Activated CD4-positive, alpha-beta T cell treated with anti-CD3 and anti-CD28 coated beads, Interleukin-2, amount 50 U/mL, for 24 hours (primary cell): ENCODE measurements at places on chromosomes 12 and 14.

DNA sequence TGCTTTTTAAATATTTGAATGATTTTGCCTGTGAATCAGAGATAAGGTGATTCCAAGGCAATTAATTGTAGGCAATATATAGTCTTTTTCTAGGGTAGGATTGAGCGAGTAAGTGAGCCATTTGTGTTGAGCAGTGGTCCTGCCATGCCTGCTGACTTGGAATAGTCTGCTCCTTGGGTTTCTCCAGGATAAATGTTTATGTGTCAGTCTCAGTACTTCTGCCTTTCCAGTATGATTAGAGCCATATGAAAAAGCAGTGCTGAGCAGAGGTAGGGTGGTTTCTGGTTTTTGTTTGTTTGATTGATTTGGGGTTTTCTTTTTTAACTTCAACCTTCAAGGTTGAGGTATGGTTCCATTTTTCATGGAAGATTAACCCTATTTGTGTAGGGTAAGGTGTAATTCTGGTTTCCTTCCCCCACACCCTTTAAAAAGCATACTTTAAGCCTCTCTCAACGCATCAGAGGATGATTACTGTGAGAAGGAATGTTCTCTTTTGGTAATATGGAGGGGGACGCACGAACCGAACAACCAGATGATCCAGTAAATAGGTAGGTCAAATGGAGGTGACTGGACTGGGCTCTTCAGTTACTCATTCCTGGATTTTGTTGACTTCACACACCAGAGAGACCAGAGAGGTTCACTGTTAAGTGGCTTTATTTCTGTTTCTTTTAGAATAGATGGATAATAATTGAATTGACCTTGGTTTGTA is 22.7 kb downstream of the FRMD6 start:
- no peak for DNase-seq

DNA sequence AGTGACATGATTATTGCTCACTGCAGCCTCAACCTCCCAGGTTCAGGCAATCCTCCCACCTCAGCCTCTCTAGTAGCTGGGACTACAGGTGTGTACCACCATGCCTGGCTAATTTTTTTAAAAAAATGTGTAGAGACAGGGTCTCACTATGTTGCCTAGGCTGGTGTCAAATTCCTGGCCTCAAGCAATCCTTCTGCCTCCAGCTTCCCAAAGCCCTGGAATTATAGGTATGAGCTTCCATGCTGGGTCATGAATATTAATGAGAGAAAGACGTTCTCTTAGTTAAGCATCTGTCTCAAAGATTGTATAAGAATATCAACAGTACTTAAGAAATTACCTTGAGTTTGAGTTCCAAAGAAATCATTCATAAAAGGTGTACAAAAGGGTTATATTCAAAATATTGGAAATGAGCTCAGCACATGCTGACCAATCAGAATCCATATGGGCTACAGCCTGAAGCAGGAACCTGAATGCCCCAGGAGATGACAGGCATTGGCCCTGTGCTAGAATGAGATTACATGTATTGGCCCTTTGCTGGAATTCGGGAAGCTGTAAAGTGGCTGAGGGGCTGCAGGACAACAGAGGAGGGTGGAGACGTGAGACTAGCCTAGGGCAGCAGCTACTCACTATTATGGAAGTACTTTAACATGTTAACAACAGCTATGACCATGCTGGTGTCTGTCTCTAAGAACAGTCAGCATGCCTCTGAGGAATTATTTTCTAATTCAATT is 157.0 kb upstream of the CPNE8 start:
- no peak for DNase-seq

GRCh38 chr14:28778138-28779117 is 11.8 kb downstream of the FOXG1 start:
- DNase-seq = no peak

- no peak for DNase-seq
Observed at GRCh38 chr14:23136566-23137133, 17.6 kb upstream of the CEBPE start.

DNA sequence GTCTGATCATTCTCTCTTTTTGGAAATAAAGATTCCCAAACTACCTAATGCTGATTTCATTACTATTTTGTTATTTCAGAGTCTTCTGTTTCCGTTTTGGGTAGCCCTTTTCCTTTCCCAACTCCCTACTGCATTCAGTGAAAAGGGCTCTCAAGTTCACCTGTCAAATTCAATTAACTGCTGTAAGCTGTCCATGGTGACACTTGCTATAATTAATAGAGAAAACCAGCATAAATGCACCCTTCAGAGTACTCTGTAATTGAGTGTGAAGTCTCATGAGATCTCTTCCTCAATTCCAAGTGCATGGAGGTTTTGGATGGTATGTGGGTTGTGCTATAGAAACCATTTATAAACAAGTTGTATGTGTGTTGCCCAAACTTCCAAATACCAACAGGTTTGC is 187.2 kb downstream of the RPL10L start:
- no peak for DNase-seq

DNA sequence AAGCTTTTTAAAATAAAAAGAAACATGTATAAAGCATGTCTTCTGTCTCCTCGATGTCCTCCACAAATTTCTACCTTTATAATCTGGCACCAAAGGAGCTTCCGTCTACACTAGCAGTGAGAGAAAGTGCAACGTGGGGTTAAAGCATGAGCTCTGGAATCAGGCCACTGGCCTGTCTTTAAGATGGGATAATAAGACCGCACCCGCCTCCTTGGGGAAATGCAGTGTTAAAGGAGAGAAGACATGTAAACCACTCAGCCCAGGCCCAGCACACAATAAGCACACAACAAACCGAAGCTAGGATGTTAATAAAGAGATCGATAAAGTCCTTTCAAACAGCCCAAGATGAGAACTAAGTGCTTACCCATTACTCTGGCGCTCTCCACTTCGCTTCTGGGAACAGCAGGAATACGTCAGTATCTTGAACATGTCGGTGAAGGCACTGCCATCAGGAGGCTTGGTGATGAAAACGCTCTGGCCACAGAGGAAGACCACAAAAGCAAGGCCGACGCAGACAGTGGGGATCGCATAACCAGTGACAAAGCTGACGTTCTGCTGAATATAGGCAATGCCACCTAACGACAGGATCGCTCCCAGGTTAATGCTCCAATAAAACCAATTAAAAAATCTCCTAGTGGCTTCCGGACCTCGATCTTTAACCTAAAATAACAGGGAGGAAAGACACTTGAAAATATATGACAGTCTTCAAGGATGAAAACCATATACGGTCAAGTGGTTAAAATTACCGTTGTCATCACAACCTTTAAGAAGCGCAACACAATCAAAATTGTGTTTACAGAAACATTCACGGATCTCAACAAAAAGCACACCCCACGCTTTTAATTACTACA is 9.1 kb downstream of the SLC15A4 start:
- DNase-seq = no peak

DNA sequence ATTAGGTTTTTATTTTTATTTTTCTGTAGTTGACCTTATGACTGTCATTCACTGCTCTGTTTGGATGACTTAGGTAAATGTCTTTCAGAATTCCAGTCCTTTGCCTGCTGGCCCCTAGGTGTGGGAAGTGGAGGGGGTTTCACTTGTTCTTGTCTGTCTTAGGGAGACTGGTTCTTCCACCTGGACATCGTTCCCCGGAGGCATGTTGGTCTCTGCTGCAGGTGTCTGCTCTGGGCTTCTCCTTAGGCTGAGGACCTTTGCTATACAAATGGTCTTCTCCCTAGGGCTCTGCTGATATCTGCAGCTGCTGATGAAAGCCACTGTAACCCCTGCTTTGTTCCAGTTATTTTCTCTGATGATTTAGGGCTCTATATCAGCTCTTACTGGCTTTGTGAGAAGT is 97.1 kb downstream of the OTOGL start:
- DNase-seq = no peak
